AG08395 (cell line): ENCODE measurements at places on chromosomes 6 and 20.

DNA sequence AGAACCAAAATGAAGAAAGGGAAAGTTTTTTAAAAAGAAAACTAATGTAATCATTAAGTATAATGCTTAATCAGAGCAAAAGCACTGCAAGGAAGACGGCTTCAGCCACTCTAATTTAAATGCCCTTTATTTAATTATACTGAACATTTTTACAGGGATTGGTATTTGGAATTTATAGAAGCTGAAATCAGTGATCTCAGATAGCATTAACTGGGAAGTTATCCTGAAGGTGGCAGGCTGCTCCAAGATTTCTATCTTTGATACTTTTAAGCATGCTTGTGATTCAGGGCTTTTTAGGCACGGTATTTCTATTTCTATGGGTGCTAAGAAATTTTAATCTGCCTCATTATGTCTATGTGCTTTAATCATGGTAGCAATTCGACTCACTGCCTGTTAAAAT, 1.3 kb upstream of the NDUFAF4 start:
- DNase-seq = peak; percentile 63

DNA sequence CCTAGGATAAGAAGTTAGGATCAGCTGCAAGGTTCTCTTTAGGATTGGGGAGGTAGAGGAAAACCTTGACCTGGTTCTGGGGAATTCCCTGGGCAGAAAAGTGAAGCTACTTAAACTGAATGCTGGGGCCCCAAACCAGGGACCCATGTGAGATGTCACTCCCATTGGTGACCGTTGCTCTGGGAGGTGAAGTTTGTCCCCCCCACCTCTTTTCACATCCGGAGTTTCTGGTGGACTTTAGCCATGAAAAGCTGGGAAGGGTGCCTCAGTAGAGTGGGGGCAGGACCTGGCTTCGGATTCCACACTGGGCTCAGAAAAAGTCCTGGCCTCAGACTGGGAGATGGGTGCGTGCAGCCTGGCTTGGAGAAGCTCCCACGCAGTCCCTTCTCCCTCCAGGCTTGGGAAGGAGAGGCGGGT, 13.2 kb downstream of the TJAP1 start:
- no peak for DNase-seq

DNA sequence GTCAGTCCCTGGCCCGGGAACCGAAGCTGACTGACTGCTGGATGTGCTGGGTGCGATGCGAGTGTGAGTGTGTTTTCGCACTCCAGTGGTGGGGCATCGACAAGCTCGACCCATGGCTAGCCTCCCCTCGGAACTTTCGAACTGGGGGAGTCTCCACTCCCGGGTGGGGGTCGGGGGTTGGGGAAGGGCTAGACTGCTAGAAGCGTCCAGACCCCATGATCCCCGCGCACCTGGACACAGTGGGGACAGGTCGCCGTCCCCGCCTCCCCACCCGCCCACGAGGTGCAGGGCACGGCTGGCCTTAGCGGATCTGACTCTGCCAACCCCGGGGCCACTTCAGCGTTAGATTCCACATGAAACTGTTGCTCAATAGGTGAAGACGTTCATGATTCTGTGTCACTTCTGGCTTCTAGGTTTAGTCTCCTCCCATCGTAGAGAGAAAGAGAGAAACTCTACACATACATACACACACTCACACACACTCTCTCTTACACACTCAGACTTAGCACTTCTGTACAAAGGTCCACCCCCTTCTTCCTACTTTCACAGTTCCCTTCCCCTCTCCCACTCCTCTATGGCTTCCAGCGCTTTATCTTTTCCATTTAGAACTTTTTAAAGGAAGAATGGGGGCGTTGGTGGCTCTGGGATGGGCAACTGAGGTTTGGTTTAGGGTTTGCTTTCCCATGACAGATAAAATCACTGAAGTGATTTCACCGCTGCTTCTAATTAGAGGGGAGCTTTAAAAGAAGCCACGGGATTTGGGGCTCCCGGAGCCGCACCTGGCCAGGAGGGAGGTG, 5.1 kb upstream of the TFAP2A start:
- no peak for DNase-seq

GRCh38 chr6:26554447-26554696, 16.2 kb downstream of the HMGN4 start:
- DNase-seq = no peak

GRCh38 chr6:209432-210103, 82.7 kb upstream of the DUSP22 start:
- DNase-seq = no peak

GRCh38 chr6:36688739-36689075, 8.9 kb upstream of the RAB44 start:
- DNase-seq = no peak

DNA sequence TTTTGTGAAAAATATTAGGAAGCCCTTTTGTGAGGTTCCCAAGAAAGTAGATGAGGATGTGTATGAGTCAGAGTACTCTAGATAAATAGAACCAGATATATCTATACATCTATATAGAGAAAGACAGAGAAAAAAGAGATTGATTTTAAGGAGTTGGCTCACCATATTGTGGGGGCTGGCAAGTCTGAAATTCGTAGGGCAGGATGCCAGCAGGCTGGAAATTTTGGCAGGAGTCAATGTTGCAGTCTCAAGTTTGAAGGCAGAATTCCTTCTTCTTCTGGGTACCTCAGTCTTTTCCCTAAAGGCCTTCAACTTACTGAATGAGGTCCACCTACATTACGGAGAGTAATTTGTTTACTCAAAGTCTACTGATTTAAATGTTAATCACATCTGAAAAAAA, 65.3 kb upstream of the SAMD3 start:
- no peak for DNase-seq

GRCh38 chr20:19768325-19768842, 10.3 kb downstream of the RIN2 start:
- no peak for DNase-seq

DNA sequence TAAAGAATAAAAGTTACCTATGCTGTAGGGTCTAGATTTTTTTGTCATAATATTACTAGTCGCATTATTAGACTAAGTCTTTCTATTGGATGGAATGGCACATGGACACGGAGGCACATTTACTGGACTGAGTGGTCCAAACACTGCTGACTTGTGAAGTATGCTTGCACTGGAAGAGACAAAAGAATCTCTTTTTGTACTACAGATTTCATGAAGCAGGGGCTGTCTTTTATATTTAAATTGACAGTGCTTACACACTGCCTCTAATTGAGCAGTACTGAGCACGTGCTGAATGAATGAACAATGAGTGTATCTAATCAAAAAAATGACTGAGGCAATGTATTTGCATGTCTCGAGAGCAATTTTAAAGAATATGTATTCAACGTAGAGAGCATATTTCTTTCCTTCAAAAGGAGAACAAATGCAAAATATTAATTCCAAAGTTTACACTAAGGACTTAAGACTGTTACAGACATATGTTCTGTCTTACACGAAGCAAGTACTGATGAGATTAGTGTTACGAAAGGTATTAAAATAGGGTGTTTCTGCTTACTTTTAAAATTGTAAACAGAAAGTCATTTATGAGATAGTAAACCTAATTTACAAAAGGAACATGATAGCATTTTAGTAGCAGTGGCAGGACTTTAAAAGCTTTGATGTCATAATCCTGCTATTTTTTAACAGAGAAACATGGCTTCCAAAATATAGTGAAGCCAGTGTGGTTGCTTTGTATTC, 8.3 kb downstream of the ELOVL2 start:
- DNase-seq = no peak

DNA sequence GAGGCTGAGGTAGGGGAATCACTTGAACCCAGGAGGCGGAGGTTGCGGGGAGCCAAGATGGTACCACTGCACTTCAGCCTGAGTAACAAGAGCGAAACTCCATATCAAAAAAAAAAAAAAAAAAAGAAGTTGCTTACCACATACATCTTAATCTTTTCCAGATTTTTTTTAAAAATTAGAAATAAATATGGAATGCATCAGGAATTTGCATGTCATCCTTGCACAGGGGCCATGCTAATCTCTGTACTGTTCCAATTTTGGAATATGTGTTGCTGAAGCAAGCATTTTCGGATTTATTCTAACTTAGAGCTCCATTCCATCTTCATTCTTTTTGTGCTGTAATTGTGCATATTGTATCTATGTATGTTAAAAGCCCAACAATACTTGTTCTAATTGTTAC, 62.5 kb downstream of the TRPC4AP start:
- no peak for DNase-seq

- no peak for DNase-seq
Observed at GRCh38 chr6:161199850-161200249, 74.0 kb downstream of the AGPAT4 start.

GRCh38 chr20:49400410-49400809, 82.1 kb downstream of the KCNB1 start:
- DNase-seq = no peak

DNA sequence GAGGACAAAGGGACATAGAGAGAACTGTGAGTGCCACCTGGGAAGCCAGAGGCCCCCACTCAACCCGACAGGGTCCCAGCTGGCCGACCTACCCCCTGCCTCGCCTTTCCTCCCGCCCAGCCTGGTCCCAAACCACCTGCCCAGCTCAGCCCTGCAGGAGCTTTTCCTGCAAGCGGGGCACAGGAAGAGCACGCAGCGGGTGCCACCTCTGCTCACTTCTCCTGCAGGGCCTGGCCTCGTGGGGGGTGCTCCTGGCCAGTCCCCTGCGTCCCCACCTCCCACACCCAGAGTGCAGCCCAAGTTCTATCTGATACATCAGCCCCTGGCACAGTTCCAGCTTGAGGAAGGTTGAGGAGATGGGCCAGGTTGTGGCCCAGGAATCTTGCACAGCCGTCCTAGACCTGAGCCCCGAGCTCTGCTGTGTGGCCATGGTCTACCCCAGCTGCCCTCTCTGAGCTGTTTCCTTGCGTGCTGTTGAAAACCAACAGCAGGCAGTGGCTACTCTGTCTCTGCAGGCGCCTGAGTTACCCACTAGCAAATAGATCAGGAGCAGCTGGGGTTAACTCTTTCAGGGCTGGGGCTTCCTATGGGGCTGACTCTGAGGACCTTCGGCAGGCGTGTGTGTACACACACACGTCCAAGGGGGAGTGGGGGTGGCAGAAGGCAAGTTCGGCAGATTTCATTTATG, 1.7 kb downstream of the NECAB3 start:
- no peak for DNase-seq

DNA sequence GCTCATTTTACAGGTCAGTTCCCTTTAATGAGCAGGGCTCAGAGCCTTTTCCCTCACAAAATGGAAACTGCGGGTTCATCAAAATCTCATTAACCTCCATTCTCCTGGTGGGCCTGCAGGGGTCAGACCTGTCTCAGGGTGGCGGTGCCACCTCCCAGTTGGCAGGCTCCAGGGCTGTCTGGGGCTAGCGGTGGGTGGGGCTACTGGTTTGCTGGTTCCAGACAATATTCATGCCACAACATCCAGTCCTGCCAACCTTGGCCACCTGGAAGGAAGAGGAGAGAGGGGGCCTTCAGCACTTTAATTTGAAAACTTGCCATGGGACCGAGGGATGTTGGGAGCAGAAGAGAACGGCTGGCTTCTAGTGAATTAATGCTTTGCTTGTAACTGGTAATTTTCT, 41.9 kb upstream of the CTNNBL1 start:
- peak; percentile 18 for DNase-seq

- DNase-seq = no peak
Observed at GRCh38 chr6:127162836-127163235, 44.4 kb downstream of the RSPO3 start.

DNA sequence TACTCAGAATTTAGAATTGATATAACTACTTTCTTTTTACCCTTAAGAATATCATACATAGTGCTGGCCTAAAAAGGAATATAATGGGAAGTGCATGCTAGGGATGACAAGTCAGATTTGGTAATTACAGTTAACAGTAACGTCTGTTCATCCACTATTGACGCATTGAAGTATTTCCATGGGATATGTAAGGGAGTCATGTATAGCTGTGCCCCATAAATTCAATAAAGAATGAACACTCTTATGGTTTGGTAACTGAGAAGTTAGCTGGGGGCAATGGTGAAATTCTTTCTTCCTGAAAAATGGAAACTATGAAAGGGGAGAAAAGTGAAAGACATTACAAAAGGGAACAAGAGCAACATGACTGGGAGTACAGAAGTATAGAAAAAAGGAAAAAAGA, 2.6 kb upstream of the COL19A1 start:
- DNase-seq = no peak

DNA sequence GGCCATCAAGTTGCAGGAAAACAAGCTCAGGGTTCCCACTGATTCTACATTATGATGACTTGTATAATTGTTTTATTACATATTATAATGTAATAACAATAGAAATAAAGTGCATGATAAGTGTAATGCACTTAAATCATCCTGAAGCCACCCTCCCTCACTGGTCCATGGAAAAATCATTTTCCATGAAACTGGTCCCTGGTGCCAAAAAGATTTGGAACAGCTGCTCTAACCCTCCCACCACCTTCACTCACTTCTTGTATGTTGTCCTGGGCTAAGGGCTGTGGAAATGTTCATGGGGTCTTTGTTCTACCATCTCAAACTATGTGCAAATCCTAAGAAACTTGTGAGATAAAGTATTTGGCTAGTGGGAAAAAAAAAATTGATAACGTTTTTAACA, 133.8 kb downstream of the LRRC1 start:
- DNase-seq = no peak

- DNase-seq = peak; percentile 80
Observed at GRCh38 chr6:161168281-161168891, 105.5 kb downstream of the AGPAT4 start.

DNA sequence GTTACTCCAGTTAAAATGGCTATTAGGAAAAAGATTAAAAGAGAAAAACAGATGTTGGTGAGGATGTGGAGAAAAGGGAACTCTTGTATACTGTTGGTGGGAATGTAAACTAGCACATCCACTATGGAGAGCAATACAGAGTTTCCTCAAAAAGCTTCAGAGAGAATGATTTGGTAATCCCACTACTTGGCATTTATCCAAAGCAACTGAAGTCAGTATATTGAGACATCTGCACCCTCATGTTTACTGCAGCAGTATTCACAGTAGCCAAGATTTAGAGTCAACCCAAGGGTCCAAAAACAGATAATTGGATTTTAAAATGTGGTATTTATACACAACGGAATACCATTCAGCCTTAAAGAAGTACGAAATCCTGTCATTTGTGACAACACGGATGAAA, 469.5 kb downstream of the QKI start:
- DNase-seq = no peak

DNA sequence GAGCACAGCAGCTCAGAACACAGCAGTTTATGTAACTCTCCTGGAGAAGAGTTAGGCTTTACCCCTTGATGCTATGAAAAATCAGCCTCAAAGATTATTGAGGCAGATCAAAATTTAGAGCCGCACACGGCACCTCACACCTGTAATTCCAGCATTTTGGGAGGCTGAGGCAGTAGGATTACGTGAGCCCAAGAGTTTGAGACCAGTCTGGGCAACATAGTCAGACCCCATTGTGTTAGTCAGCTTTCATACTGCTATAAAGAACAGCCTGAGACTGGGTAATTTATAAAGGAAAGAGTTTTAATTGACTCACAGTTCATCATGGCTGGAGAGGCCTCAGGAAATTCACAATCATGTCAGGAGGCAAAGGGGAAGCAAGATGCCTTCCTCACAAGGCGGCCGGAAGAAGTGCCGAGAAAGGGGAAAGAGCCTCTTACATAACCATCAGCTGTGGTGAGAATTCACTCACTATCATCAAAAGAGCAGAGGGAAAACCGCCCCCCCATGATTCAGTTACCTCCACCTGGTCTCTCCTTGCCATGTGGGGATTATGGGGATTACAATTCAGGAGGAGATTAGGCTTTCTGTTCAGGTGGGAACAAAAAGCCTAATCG, 87.7 kb downstream of the SGK1 start:
- no peak for DNase-seq

- no peak for DNase-seq
Observed at GRCh38 chr6:149075616-149076354, 241.7 kb upstream of the TAB2 start.

- peak; percentile 64 for DNase-seq
Observed at GRCh38 chr20:8116067-8116811, 15.8 kb upstream of the PLCB1 start.
